ENCODE measurements at places on chromosomes 12 and 14.
A peak's percentile ranks its signal among the peaks of the same experiment; 100 is the strongest.

- H3K4me3 ChIP-seq = no peak overlapping the region
- no peaks in the 10 kb centered on the region for H3K27me3 ChIP-seq
- no peaks in the 10 kb centered on the region for H3K36me3 ChIP-seq
- H3K4me1 ChIP-seq = no peaks in the 10 kb centered on the region
- no peak for DNase-seq
Measured at GRCh38 chr12:108709697-108710096, 21.6 kb downstream of the CORO1C start.

- H3K36me3 ChIP-seq = peaks cover 6% of the 10 kb centered on the region
- peaks cover 33% of the 10 kb centered on the region for H3K4me1 ChIP-seq
- no peak overlapping the region for H3K4me3 ChIP-seq
- no peak overlapping the region for H3K27ac ChIP-seq
- H3K27me3 ChIP-seq = no peaks in the 10 kb centered on the region
Measured at GRCh38 chr12:116113398-116114130, 163.9 kb downstream of the MED13L start.

- no peaks in the 10 kb centered on the region for H3K36me3 ChIP-seq
- no peak overlapping the region for H3K4me3 ChIP-seq
- no peaks in the 10 kb centered on the region for H3K27me3 ChIP-seq
- no peak overlapping the region for H3K27ac ChIP-seq
Measured at GRCh38 chr12:29818916-29819623, 35.3 kb upstream of the TMTC1 start.

- no peak overlapping the region for H3K27ac ChIP-seq
- DNase-seq = no peak
- H3K27me3 ChIP-seq = no peaks in the 10 kb centered on the region
- H3K4me3 ChIP-seq = no peak overlapping the region
- H3K36me3 ChIP-seq = peaks cover 12% of the 10 kb centered on the region
Measured at GRCh38 chr14:105394714-105395537, 3.4 kb upstream of the TEX22 start.

DNA sequence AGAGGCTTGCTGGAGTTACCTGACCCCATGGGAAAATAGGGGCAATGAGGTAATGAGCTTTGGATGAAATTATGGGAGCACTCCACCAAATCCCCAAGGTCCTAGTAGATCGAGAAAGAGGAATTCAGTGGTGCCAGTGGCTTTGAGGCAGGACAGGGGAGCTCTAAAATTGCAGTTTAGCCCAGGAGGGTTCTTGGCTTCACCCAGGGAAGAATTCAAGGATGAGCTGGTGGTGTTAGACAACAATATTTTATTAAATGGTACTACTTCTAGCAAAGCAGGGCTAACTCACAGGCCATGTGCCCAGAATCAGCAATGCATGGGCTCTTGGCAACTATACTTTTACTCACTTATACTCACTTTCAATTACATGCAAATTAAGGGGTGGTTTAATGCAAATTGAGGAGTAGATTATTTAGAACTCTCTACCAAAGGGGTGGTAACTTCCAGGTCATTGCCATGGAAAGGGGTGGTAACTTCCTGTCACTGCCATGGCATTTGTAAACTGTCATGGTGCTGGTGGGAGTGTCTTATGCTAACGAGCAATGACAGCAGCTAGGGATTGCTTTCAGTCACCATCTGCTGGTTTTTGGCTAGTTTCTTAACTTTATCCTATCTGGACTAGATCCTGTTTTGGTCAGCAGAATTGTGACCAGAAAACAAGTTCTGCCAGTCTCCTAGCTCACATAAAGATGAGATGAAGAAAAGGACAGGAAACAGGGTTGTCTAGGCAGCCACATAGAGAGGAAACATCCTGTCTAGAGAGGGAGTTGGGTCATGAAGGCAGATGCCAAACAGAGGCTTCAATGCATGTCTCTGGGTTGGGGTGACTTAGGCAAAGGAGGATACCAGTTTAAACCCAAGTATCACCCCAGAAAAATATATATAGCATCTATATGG, 64.7 kb downstream of the ZNF641 start:
- H3K4me3 ChIP-seq = peak overlapping the region; percentile 40
- H3K27me3 ChIP-seq = peaks cover 41% of the 10 kb centered on the region
- no peaks in the 10 kb centered on the region for H3K36me3 ChIP-seq
- peak overlapping the region; percentile 50 for H3K27ac ChIP-seq
- H3K4me1 ChIP-seq = peaks cover 13% of the 10 kb centered on the region

- peaks cover 1% of the 10 kb centered on the region for H3K36me3 ChIP-seq
- DNase-seq = no peak
- peaks cover 22% of the 10 kb centered on the region for H3K27me3 ChIP-seq
- H3K4me1 ChIP-seq = peaks cover 14% of the 10 kb centered on the region
- no peak overlapping the region for H3K4me3 ChIP-seq
Measured at GRCh38 chr12:123907726-123908476, 64.7 kb downstream of the CCDC92 start.

DNA sequence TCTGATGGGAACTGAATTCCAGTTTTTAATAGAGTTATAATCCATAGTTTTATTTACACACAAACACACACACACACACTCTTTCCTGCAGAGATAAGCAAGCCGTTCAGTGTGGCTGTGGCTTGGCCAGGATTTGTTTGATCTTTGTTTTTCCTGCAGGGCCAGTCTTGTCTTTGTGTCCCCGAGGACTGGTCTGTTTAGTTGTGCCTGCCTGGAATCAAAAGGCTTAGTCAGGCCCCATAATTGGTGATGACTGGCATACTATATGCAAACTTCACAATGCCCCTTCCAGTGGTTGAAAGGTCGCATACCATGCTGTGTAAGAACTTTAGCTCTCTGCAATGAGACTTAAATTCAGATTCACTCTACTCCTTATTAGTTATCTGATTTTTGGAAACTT, 26.0 kb downstream of the WBP11 start:
- no peak for DNase-seq
- H3K27ac ChIP-seq = no peak overlapping the region
- peaks cover 15% of the 10 kb centered on the region for H3K36me3 ChIP-seq
- H3K4me3 ChIP-seq = no peak overlapping the region
- H3K27me3 ChIP-seq = no peaks in the 10 kb centered on the region

DNA sequence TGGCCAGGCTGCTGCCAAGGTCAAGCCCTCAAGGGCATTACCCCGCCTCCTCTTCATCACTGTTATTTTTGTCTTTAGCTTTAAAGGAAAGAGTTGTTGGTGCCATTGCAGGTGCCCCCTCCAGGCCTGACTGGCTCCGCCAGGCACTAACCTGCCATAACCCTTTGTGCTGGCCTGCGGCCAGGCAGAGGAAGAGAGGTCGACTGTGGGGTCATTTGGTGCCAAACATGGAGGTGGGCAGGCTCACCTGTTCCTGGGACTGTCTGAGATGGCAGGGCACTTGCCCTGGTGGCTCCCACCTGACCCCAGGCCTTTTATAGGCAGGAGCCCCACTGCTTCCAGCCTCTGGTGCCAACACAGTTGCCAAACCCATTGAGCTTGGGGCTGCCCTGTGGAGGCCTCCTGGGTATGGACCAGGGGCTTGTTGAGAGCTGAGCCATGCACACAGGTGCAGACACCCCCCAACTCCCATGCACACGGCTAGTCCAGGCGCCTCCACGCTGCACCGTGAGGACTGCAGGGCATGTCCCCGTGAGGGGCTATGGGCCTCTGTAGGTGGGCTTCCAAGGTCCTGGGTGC, 29.4 kb upstream of the PLD4 start:
- no peak overlapping the region for H3K27ac ChIP-seq
- no peaks in the 10 kb centered on the region for H3K36me3 ChIP-seq
- no peak overlapping the region for H3K4me3 ChIP-seq

DNA sequence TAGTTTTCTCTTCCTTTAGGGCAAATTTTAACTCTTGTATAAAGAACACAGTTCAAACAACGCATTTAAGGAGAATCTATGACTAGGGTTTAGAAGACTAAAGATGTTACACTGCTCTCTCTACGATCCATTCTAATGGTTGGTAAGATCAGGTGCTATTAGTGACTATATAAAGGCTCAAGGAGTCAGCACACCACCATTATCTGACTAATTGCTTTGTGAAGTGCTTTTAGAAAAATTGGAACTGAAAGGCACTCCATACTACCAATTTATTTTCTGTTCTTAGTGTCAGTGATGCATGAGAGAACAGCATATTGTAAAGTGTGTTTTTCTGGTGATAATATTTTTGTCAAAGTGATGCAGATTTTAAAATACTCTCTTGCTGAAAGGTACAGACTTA, 136.8 kb downstream of the SYT1 start:
- no peak overlapping the region for H3K27ac ChIP-seq
- no peaks in the 10 kb centered on the region for H3K36me3 ChIP-seq
- DNase-seq = no peak
- no peak overlapping the region for H3K4me3 ChIP-seq

Measured in central memory CD8-positive, alpha-beta T cell (primary cell).